ENCODE measurements at places on chromosomes 3 and 15. TPM values are rescaled to one million over a fixed set of nuclear protein-coding genes. Genes with fewer than 3 reads are reported as not detected.

ST8SIA2 gene
- total RNA-seq = not detected

ROPN1 gene
- total RNA-seq = 0.18 TPM

PLAAT1 gene
- total RNA-seq = not detected

MST1R gene
- 0.53 TPM for total RNA-seq

DAPK2 gene
- total RNA-seq = 0.29 TPM

SLC6A11 gene
- not detected for total RNA-seq

P2RY12 gene
- total RNA-seq = not detected

GAP43 gene
- not detected for total RNA-seq

FAM43A gene
- 6.1 TPM for total RNA-seq

ADAMTS9 gene
- 0.71 TPM for total RNA-seq

TIGIT gene
- total RNA-seq = not detected

GPR149 gene
- not detected for total RNA-seq

Data from myometrial cell (primary cell).